Activated CD4-positive, alpha-beta T cell treated with anti-CD3 and anti-CD28 coated beads, Interleukin-2, amount 50 U/mL, for 48 hours (primary cell): ENCODE measurements at places on chromosomes 6 and 20.

- no peak for DNase-seq
Observed at GRCh38 chr20:48864738-48865318, 37.0 kb upstream of the PREX1 start.

DNA sequence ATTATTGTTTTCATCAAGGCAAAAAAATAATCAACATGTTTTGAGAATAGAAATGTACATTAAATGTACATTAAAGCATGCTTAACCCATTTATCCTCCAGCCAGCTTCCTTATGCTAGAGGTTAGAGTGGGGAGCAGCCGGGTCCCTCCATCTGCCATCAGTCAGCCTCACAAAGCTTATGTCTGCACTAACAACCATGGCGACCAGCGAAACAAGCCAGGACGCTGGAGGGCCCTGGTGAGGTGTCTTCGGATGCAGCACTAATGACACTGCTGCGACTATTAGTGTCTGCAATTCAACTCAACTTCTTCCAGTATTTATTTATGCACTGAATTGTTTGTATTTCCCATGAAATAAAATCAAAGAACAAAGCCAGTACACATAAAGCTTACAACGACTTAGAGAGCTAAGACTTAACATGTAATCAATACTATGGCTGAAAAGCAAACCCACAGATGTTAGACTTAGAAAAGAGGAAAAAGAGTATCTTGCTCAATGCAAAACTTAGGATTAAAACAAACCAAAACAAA lies 6.8 kb downstream of the CLDN20 start:
- no peak for DNase-seq

- DNase-seq: no peak
Observed at GRCh38 chr6:89941031-89941762, 46.9 kb downstream of the GJA10 start.

DNA sequence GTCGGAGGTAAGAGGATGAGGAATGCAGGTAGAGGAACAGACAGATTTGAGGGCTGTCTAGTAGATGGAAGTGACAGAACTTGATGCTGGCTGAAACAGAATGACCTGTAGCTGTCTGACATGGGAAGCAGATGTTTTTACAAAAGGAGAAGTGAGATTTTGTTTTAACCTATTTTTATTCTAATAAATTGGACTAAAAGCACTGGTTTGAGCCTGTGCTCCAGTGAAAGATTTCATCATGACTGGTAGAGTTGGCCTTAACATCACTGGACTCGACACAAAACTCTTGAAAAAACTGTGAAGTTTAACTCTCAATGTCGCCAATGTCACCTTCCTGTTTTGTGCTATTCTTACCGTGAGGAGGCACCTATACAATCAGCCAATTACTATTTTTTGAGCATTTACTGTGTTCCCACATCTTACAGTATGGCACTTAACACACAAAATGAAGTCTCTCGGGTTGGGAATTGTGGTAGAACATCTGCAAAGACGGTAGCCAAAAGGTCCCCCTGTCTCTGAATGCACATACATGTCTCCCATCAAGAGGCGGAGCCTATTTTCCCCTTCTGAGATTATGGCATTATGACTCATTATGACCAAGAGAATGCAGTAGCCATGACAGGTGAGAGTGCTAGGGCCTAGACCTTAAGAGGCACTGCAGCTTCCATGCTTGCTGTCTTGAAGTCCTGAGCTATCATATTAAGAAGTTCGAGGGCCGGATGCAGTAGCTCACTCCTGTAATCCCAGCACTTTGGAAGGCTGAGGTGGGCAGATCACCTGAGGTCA lies 93.2 kb downstream of the FOXF2 start:
- no peak for DNase-seq

DNA sequence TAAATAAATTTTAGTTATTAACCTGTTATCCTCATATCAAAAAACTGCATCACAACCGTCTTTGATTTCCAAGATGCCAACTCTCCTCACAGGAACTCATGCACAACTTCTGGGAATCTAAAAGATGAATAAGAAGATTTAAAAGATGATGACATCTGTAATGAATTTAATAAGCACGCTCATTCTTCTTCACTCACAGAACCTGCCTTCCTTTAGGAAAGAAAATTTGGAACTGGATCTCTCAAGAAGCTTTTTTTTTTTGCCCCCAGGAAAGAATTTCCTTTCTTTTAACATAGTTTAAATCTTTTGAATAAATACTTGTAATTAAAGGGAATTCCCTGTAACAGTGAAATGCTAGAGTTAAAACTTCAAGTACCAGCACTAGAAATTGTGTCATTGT lies 161.5 kb downstream of the HIVEP2 start:
- DNase-seq: no peak

DNA sequence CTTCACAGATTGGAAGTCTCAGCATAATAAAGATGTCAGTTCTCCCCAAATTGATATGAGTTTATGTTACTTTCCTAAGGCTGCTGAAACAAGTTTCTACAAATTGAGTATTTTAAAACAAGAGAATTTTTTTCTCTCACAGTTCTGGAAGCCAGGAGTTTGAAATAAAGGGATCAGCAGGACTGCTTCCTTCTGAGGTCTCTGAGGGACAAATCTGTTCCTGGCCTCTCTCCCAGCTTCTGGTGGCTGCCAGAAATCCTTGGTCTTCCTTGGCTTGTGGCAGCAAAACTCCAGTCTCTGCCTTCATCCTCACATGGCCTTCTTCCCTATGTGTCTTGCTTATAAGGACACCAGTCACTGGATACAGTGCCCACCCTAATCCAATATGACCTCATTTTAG lies 136.1 kb downstream of the TFAP2A start:
- no peak for DNase-seq

DNA sequence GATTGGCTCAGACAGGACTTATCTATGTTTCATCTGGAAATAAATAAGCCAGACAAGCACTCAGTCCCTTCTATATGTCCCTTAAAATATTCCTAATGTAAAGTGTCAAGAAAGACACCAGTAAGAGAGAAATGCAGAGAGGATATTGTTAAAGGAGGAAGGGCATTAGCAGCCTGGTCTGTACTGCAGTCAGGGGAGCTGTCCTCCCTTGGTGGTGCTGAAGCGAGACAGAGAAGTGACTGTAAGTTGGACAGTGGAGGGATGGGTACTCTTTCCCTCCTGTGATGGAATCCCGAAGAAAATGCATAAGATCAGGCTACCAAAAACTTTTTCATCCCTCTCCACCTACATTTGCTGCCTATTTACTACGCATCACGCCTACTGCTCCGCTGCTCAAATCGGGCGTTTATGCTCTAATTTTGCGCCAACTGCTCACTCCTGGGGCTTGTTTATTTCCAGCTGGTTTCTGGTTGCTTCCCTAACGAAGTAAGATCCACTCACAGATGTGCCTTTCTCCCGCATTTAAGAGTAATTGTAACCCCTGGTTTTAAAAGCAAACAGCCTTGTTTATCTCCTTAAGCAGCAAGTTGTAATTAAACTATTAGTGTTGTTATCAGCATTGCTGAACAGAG lies 35.2 kb downstream of the PHACTR1 start:
- peak; percentile 40 for DNase-seq

DNA sequence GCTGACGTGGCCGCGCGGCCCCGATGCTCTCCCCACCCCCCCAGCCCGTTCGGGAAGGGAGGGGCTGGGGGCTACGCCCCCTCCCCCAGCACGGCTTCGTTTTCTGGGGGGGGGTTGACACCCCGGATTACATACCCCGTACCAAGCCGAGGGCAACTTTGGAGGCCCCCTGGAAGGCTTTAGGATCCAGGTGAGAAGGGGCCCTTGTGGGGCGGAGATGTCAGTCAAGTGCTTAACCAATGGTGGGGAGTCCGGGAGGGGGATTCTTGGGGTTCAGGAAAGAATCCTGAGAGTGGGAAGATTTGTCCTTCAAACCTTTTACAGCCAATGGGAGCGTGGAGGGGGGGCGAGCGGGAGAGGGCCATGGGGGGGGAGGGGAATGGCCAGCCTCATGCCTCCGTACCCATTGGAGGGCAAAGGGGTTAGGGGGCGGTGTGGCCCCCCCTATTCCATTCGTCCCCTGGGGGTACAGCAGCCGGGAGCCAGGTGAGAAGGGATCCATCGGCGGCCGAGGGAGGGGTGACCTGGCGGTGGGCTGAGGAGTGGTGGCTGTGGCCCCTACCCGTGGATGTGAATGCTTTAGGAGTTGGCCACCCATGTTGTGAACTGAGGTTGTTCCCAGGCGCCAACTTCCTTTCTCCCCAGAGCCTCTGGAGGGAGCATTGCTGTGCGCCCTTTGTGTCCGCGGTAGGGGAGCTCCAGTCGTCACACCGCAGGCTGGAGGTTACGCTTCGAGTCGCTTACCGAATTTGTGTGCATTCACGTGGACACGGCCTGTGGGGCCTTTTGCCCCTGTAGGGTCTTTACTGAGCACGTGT lies 682 bp downstream of the BRD2 start:
- DNase-seq: peak; percentile 66

- no peak for DNase-seq
Observed at GRCh38 chr6:139164001-139164400, 29.1 kb downstream of the HECA start.

- no peak for DNase-seq
Observed at GRCh38 chr20:36881331-36881730, 5.4 kb downstream of the TLDC2 start.

DNA sequence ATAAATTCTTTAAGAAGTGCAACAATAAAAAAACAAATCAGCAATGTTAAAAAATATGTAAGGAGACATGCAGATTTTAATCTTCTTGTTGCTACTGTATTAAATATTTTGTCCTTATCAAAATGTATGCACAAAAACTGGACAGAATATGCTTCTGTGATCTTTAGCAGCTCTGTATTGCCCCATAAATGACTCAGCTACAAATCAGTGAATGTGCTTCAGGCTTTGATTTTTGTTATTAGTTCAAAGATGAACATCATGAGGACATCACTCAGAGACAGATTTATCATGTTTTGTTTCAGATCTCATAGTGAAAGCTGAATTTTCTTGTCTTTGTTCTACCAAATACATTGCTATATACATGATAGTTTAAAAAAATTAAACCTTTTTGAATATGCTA lies 312.4 kb downstream of the GRIK2 start:
- DNase-seq: no peak

DNA sequence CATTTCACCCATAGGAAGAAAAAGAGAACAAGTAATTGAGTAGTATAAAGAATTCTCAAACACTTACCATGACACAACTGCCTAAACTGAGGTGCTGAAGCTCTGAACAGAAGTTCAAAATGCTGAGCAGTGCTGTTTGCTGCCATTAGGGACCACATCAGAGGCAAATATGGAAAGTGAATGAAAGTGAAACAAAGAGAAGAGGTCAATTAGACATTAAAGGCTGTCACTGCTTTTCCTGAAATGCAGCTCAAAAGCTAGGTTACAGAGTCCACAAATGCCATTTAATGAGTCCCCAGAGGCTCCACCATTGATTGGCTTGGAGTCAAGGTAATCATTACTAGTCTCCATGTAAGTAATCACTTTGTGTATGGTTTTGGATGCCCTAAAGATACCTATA lies 46.1 kb downstream of the POU3F2 start:
- no peak for DNase-seq

DNA sequence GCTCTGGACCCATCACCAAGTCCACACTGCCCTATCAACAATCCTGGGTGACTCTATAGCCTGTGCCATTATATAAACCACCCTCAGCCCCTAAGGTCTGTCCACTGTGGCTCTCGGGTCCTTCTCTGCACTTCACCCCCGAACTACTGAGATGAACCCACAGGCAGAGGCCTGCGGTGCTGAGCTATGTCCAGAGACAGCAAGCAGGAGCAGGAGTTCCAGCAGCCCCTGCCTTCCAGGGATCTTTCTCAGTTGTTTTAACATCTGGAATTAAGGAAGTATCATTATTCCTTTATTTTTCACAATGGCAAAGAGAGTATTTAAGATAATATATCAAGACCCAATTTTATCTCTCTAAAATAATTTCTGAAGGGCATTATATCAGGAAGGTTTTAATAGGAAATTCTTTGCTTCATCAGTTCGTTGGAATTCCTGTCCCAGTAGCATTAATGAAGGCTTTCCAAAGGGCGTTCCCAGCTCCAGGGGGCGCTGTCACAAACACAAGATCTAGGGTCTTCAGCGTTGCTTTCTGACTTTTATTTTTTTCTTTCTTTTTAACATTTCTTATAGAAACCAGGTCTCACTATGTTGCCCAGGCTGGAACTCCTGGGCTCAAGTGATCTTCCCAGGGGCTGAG lies 27.3 kb downstream of the RRBP1 start:
- no peak for DNase-seq

DNA sequence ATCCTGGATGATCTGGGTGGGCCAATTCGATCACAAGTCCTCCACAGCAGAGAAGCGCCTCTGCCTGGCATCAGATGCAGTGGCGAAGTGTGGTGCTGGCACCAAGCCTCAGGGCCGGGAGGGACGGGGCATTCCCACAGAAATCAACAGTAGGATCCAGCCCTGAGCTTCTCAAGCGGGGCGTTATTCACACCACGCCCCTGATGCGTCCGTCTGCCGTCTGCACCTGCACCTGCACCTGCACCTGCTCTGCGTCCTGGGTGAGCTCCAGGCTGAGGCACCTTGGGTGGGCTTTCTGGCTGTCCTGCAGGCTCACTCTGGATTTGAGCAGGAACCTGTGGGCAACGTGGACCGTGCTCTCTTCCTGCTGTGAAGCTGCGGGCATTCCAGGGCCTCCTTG lies 13.8 kb upstream of the NTSR1 start:
- DNase-seq: no peak

DNA sequence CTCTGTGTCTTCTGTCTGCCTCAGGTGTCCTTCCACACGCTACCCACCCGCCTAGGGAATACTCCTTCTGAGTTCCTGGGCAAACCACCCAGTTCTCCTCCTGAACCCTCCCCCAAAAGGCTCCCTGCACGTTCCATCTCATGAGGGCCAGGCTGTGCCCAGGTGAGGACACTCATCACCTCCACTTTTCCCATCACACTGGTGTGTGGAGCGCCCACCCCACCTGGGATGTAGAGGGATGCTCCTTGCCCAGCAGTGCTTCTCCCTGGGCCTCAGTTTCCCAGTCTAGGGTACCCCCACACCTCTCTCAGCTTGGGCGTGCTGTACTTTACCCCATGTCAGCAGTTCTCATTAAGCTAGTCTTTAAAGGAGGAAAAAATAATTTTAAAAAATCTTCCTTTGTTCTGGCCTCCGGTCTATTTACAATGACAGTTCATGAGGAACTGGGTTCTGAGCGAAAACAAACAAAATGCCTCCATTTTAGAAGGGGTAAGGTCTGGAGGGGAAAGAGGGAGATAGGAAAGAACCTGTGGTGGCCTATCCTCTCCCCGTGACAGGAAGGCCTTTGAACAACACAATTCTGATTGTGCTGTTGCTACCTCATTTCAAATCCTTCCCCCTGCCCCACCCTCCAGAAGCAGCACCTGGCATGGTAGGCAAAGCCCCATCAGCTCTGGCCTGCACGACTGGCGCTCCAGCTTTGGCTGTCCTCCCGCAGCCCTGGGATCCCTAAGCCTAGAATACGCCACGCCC lies 1.7 kb upstream of the C20orf203 start:
- DNase-seq: no peak
